NCI-H1417 (cell line): ENCODE measurements at places on chromosomes 2 and 18.
A peak's percentile ranks its signal among the peaks of the same experiment; 100 is the strongest.

GRCh38 chr2:132721938-132722337, 51.9 kb upstream of the LYPD1 start:
- no peak for DNase-seq

DNA sequence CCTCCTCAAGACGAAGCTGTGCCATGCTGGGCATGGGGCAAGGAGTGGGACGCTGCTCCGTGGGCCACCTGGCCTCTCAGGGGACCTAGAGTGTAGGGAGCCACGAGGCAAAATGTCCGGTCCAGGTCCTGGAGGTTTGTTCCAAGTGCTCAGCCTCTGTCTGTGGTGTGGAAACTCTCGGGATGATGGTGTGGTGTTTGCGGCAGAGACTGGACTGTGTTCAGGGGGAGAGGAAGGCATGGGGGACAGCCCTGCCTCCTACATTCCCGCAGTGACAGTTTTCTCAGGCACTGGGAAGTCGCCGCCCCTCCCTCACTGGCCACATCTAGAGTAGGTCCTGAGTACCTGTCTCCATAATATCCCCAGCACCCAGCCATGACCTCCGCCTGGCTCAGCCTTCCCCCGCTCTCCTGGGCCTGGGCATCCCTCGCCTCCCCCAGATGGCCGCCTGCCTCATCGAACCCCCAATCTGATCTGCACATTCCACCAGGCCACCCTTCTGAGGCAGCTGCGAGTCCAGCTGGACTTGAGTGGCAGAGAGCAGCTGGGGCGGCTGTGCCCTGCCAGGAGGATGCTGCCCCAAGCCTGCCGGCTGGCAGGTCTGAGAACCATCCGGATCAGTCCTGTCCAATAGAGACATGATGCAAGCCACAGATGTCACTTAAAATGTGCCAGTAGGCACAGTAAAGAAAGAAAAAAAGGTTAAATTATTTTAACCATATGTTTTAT, 6.2 kb downstream of the KCNIP3 start:
- DNase-seq: peak; percentile 9

GRCh38 chr2:177543007-177543760, 150.6 kb downstream of the AGPS start:
- DNase-seq: no peak

- DNase-seq: no peak
Measured at GRCh38 chr2:9244985-9245544, 38.5 kb downstream of the ASAP2 start.

DNA sequence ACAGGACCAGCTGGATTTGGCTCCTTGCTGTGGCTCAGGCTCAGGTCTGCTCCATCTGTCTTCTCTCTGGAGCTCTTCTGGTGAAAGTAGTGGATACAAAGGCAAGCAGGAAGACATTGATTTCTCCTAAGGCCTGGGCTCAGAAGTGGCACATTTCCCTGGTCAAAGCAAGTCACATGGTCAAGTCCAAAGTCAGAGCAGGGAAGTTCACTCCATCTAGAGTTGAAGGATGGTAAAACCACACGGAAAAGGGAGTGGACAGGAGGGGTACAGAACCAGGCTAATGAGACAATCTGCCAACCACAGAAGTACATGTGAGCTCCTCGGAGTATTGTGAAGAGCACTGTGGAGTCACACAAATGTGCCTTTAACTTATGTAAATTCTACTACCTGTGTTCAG, 66.1 kb downstream of the MARCO start:
- DNase-seq: no peak

DNA sequence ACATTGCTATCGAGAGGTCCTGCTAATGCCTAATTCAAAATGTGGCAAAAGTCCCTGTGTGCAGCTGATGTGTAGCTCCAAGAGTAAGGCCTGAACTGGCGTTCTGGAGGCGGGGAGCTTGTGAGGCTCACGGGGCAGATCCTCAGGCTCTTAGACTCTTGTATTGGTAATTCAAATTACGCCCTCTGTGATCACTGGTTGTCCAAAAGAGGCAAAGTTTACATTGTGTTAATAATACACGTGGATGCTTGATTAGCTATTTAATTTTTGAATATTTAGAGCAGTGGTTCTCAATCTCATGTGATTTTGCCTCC, 12.4 kb upstream of the CRYGA start:
- no peak for DNase-seq

- no peak for DNase-seq
Measured at GRCh38 chr2:100739735-100740432, 80.1 kb upstream of the NPAS2 start.

GRCh38 chr2:53672881-53673522, 94.6 kb upstream of the CHAC2 start:
- no peak for DNase-seq

GRCh38 chr2:182911813-182912517, 45.5 kb upstream of the FRZB start:
- DNase-seq: no peak

- no peak for DNase-seq
Measured at GRCh38 chr18:59865241-59865986, 34.4 kb upstream of the PMAIP1 start.

GRCh38 chr2:37468170-37468569, 123.7 kb downstream of the QPCT start:
- DNase-seq: no peak

- no peak for DNase-seq
Measured at GRCh38 chr2:221293949-221294742, 278.0 kb downstream of the EPHA4 start.

DNA sequence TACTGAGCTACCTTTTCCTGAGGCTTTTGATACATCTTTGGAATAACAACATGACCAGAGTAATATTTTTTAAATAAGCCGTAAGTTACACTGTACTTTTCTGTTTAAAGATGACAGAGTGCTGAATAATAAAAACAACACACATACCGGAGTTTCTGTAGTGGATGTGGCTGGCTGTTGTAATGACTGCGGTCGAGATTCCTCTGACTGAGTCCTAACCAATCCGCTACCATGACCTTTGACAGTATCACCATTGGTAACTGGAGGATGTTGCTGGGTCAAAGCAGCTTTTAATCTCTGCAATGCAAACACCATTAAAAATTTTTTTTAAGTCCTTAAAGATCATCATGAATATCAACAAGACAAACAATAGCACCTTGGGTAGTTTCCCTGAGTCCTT, 70.7 kb downstream of the ATF2 start:
- no peak for DNase-seq

GRCh38 chr2:181176540-181176939, 196.1 kb downstream of the UBE2E3 start:
- no peak for DNase-seq

- no peak for DNase-seq
Measured at GRCh38 chr2:62136956-62137830, 58.7 kb upstream of the B3GNT2 start.

GRCh38 chr2:95001701-95002100, 23.8 kb upstream of the MAL start:
- DNase-seq: no peak

DNA sequence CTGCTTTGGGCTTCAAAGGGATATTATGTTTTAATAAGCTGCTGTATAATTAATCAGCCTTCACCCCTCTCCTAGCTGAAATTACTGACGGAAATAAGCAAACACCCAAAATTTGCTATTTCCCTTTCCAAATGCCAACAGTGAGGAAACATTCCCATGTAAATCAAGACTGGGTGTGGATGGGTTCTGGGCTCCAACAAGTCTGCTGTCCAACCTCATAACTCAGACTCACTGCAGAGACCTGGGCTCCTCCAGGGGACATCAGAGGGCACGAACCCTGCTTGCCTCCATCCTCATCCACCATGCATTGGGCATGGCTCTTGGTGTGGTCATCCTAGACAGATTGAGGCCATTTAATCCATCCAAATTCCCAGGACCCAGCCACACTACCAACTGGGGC, 173.7 kb downstream of the C1D start:
- no peak for DNase-seq

DNA sequence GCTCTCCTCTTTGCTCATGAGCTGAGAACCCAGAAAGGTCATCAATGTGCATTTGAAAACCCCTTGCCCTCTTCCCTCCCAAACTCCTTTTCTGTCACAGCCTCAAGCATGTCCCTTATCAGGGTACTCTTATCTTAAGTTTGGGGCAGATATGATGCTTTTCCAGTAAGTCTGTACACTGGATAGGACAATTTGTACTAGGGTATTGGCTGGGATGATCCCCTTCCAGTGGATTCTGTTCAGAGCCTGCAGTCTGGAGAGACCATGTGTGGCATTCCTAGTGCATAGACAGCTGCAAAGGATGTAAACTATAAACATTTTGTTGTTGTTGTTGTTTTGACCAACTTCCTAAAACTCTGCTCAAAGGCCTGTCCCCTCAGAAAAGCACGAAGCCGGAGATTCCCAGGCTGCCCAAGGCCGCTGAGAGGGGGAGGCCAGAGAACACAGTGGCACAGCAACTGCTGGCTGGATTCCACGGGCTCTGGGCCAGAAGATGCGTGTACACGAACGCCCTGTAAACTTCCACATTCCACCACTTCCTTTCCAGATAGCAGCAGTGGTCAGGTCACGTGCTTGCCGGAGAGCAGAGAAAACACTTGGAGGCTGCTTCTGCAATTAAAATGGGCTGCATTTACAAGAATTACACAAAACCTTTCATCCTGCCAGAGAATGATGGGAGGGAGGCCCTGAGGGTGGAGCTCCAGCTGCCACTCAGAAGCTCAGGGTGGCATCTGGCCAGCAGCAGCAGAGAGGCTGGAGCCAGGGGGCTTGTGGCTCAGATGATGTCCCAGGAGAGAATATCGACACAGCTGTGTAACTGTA, 42.1 kb downstream of the BMP10 start:
- DNase-seq: no peak

DNA sequence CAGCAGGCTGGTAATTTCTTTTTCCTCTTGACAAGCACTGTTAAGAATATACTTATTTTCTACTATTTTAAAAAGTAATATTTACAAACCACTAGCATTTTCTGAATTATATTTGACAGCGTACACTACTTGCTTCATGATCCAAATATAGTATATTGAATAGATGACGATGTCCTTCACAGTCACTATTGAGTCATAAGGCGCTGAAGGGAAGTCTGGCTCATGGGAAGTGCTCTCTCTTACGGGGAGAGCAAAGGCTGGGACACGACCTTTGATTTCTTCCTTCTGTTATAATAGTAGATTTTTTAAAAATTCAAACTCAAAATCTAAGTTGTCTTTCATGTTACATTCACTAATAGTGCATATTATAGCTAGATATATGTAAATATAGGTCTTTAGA, 357.1 kb downstream of the SOCS6 start:
- no peak for DNase-seq

- no peak for DNase-seq
Measured at GRCh38 chr18:3255611-3256165, 6.2 kb upstream of the MYL12B start.

- DNase-seq: no peak
Measured at GRCh38 chr2:46174345-46175170, 122.6 kb upstream of the EPAS1 start.

DNA sequence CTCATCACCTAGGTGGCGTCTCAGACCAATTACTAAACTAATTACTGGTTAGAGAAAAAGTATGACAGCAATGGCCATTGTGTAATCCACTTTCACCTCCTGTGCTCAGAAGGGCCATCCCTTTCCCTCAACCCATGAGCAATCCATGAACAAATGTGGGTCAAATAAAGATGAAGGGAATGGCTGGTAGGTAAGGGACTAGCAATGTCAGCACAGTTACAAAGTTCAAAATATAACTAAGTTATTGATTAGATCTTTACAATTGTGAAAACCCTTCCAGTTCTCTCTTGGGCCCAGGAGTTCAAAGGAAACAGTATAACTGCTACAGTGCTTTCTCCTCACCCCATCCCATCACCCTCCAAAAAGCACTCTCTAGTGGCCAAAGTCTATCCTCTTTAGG, 98.3 kb downstream of the DTNA start:
- DNase-seq: no peak

- DNase-seq: no peak
Measured at GRCh38 chr2:160358046-160358445, 135.6 kb downstream of the RBMS1 start.

- no peak for DNase-seq
Measured at GRCh38 chr2:23383100-23383499, 1.9 kb upstream of the KLHL29 start.

GRCh38 chr2:6423157-6423556, 442.6 kb downstream of the CMPK2 start:
- no peak for DNase-seq

DNA sequence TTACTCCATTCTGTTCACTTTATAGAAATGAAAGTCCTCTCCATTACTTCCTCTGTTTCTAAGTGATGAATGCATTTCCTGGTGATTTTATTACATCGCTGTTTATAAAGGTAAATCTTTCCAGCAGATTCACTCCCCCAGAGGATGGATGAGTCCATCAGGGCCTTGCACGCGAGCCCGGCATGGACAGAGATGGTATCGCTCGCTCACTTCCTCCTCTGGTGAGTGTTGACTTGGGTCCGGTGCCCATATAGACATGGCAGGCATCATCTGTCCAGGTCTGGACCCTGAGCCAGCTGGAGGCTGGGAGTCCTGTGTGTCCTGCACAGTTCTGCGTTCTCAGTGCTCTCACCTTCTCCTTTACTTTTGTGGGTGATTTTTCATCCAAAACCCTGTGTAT, 733.6 kb upstream of the SALL3 start:
- no peak for DNase-seq

DNA sequence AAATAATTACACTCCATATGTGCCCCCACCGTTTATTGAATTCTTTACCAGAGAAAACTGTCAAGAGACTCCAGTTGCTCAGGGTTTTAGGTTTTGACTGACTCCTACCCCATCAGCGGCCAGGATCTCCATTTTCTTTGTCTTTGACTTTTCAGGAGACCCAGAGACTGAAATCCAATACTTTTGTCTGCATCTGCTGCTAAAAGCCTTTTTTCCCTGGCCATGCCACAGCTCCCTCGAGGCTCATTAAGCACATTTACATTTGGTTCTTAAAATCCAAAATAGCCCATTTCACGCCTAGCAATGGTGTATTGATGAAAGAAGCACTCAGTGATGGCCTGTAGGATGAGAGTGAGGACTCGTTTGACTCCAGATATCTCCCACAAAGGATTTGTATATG, 332.6 kb upstream of the ACVR2A start:
- peak; percentile 85 for DNase-seq

- DNase-seq: no peak
Measured at GRCh38 chr2:29010946-29011345, 29.8 kb downstream of the TOGARAM2 start.

GRCh38 chr2:52594026-52594425, 1173.6 kb upstream of the CHAC2 start:
- DNase-seq: no peak

DNA sequence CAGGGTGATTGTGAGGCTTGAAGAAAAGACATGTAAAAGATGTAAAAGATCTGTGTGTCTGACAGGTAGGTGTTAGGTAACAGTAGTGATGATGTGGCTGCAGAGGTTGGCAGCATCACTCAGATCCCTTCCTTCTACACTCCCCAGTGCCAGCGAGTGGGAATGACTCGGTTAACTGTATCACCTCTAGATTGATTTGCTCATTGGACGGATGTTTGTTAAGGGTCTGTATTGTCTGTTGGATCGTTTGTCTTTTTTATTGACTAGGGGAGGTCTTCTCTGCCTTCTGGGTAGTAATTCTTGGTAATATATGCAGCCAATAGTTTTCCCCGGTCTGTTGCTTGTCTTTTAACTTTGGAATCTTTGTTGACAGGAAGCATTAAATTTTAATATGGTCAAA, 44.8 kb upstream of the CNGA3 start:
- no peak for DNase-seq
